ENCODE measurements at places on chromosomes 7 and 10.

DNA sequence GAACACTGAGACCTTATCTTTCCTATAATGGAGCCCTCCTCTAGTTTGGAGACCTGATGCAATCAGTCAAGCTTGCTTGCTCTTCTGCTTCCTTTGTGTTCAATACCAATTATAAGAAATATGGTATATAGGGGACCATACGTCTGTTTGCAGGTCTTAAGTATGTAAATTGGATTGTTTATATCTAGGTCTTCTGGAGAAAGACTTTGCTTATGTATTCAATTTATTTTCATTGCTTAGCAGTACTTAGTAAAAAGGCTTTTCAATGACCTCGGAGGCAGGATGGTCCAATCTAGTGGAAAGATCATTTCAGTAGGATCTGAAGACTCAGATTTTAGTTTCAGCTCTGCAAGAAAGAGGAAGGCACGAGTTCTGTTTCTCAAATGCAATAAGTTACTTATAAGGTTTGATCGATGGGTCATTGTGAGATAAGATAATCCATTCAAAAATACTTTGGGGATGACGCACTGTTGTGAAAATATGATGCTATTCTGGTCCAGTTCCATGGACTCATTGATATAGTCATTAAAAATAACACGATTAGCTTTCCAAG, 571.6 kb downstream of the SH2D4B start:
- DNase-seq: no peak

DNA sequence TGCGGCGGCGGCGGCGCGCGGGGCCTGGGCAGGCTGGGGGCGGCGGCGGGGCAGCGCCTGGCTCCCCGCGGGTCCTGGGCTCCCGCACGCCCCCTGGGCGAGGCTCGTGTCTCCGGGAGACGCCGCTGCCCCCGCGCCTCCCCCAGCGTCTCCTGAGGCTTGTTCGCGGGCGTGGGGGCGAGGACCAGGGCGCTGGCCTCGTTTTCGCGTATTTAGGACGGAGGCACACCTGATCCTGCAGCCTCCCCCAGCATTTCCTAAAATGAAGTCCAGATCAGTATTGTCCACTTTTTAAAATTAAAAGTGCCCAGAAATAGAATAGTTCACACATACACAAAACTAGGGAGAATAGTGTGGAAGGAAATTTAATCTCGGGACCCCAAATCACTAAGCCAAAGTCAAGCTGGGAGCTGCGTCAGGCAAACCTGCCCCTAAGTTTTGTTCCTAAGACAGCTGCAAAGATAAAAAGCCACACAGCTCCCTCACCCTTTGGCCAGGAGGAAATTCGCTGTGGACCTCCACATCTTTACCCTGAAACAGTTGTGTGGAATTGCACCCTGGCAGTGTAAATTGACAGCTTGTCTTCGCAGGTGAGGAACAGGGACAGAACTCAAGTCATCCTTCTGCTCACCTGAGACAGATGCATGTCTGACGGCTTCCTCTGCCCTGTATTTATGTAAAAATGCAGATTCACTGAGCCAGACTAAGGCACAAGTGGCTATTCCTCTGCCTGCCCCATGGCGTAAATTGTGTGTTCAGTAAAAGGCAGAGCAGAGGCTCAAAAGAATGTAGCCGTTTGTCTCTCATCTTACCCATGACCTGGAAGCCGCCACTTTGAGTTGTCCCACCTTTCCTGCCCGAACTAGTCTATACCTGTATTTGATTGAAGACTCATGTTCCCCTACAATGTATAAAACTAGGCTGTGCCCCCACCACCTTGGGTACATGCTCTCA, 740 bp downstream of the GALNT11 start:
- DNase-seq: no peak

DNA sequence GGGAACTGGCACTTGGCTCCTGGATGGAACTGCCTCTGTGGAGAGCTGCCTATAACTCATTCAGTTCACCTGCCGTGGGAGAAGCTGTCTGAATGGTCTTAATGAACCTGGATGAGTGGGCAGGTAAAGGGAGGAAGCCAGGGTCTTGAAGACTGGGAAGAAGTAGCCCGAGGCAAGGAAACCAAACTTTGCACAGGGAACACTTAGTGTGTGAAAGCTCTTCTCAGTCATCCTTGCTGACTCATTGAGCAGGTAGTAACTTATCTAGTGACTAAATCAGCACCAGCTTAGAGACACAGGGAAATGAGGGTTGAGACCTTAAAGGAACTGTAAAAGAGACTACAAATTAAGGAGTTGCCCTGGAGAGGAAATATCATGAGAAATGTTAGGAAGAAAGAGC, 9.9 kb downstream of the LRRC4 start:
- no peak for DNase-seq

DNA sequence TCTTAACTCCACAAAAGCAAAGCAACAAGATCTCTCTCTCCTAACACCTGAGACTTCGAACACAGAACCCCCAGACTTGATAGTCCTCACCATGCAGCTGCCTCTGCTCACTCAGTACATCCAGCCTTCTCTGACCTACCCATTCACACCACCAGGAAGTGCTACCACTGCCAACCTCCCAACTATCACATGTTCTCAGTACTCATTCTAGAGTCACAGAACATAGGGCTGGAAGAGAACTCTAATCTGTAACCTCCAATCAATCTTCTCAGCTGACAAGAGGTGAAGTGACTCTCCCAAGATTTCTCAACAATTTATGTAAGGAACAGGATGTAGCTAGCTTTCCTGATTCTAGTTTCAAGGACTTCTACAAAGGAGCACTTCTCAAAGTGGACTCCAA, 3.8 kb downstream of the NUDCD3 start:
- DNase-seq: no peak

DNA sequence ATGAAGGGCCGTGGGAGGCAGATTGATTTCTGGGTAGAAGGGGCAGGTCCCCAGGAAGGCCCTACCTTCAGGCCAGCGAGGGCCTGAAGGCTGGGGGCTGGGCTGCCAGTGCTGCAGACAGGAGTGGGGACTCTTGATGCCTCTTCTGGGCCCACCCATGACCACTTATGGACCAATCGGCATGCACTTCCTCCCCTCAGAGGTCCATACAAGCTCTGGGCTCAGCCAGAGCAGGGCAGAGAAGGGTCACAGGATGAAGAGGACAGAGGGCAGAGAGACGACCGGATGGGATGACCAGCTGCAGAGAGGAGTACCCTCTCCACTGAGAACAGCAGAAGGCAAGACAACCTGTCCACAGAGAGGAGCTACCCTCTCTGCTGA, 120.1 kb downstream of the DYNC2I1 start:
- no peak for DNase-seq

- peak; percentile 74 for DNase-seq
These were observed 609.6 kb downstream of the PARD3 start for GRCh38 chr10:34205452-34205851.

GRCh38 chr10:62087329-62087728, 181.3 kb downstream of the RTKN2 start:
- DNase-seq: no peak

GRCh38 chr7:80467069-80467468, 44.8 kb downstream of the GNAT3 start:
- no peak for DNase-seq

DNA sequence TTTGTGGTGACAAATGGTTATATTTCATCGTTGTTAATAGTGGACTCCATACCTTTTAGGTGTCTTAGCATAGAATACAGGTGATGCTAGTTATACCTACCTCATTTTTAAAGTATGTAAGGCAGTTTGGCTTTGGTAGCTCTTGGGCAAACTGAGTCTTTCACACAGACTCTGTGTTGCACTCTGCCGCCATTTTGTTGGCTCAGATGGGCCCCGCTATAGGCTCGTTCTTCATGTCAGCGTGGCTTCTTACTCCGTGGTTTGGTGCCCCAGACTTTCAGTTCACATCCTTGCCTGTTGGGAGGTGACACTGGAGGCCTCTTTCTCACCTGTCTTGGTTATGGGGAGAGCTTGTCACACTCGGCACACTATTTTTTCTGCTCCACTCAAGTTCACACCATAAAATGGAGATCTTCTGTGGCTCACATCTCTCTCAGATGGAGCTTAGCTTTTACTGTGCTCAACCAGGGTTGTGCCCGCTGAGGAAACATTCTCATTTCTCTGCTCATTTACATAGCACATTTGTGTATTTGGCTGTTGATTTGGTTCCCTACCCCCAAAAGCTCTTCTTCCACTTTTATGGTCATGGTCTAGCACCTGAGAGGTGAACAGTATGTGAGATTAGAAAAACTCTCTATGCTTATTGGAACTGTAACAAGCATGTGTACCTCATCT, 178.5 kb downstream of the ARID5B start:
- DNase-seq: no peak

DNA sequence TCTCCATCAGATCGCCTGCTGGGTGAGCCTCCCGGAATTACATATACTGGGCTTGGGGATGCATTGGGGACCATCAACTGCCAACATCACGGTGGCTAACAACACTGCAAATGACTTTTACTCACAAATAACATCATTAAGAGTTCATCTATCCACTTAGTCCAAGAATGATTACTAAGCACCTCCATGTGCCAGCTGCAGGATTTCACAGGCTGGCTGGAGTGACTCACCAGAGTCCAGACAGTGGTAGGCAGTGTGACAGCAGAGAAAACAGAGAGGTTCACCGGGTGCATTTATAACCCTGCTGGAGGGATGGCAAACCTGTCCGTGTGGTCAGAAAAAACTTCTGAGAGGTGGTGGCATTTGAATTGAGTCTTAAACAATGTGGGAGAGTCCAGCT, 3.2 kb upstream of the IGFBP3 start:
- DNase-seq: peak; percentile 37

- no peak for DNase-seq
These were observed 121.6 kb upstream of the KLF6 start for GRCh38 chr10:3906511-3907111.

DNA sequence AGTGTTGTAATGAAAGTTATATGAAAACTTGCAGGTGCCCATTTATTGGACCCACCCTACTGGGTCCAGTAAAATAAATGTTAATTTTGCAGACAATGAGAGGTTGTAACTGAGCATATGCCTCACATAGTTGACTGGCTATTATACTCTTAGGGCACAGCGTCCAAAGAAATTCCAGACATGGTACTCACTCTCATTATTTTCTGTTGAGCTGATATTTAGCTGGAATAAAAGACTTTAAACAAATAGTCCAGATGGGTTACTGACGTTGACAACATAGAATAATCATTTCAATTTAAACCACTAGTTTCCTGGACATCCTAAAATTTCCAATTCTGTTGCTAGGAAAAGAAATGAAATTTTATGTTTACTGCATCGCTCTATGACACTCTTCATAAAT, 174.5 kb downstream of the ZNF365 start:
- no peak for DNase-seq

GRCh38 chr10:84519235-84519634, 190.8 kb downstream of the CCSER2 start:
- DNase-seq: no peak

DNA sequence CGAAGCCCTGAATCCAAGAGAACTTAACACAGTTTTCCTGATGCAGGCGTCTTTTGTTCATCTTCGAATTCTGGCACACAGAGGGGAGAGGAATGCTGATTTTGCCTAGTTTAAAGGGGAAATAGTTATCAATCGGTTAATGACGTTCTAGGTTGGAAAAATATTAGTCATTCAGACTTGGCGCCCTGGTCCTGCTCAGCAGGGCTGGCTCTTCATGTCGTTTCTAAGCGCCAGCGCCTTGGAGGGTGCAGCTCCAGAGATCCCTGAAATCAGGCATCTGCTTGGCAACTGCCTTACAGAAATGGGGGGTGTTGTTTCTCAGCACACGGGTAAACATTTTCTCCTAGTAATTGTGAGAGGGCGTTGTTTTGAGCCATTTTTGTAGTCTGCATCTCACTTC, 1.3 kb upstream of the PRTFDC1 start:
- peak; percentile 72 for DNase-seq

DNA sequence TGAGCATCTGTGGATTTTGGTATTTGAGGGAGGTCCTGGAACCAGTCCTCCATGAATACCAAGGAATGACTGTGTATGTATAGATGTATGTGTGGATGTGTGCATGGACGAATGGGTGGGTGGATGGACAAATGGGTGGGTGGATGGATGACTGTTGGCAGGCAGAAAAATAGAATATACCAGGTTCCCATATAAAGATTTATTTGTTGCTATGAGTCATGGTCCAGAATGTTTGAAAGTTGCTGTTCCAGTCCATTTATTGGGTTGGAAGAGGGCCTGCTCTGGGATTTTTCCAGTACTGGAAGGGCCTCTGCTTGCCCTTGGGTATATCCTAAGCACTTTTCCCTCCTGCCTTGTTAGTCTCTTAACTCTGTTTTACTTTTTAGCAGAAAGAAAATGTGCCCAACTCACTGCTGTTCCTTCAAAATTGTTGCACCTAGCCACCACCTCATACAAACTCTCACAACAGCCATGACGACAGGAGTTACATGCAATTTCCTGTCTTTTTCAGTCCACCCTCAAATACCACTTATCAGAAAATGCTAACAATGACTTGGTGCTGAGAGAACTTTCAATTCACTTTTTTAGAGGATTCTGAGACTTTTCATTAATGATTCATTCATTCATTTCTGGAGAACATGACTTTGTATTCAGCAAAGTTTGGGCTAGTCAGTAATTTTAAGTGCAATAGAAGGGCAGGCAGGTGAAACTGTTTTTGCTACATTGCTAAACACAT, 108.1 kb downstream of the EEPD1 start:
- DNase-seq: no peak

DNA sequence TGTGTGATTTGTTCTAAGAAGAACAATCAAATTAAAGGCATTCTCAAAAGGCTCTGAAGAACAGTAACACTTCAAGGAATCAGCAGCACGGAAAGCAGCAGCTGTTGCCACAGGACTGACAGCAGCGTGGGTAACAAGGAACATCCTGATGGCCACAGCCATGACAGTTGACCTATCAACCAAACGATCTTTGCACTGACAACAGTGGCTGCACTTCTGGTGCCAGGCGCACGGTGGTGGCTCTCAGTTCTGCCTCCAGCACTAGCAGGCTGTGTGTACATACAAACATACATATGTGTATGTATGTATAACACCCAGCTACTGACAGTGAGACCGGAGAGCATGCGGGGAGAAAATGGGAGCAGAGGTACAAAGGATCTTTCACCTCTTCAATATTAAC, 114.1 kb downstream of the ZFAND4 start:
- no peak for DNase-seq

DNA sequence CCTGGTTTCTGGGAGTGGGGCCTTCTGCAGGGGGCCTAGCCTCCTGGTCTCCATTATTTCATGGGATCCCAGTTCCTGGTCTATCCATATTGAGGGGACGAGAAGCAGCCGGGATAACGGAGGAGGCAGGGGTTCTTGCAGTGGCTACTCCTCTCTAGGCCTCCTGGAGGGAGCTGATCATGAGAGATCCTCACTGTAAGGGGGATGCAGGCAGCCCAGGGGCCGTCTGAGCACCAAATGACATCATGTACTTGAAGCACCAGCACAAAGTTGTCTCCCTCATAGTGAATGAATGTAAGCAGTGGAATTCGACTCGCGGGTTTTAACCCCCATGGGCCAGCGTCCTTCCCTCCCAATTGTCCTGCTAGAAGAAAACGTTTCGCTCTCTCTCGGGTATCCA, 964 bp upstream of the ADCY1 start:
- DNase-seq: no peak

DNA sequence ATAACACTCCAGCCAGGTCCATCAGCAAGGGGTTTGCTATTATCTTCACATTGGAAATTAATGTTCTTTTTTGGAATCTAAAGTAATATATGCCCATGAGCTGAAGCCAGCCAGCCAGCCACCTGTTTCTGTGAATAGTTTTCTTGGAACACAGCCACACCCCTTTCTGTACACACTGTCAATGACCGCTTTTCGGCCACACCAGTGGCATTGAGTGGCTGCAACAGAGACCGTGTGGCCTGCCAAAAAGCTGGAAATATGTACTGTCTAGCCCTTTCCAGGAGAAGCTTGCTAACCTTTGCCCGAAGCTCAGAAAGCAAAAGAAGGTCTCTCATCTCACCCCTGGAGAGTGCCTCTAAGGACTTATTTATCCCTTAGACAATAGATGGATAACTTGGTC, 98.5 kb upstream of the NPS start:
- DNase-seq: no peak
